ENCODE measurements at places on chromosomes 6 and 20.

GRCh38 chr6:67698534-67698933 lies 936.5 kb upstream of the ADGRB3 start:
- no peak for DNase-seq

DNA sequence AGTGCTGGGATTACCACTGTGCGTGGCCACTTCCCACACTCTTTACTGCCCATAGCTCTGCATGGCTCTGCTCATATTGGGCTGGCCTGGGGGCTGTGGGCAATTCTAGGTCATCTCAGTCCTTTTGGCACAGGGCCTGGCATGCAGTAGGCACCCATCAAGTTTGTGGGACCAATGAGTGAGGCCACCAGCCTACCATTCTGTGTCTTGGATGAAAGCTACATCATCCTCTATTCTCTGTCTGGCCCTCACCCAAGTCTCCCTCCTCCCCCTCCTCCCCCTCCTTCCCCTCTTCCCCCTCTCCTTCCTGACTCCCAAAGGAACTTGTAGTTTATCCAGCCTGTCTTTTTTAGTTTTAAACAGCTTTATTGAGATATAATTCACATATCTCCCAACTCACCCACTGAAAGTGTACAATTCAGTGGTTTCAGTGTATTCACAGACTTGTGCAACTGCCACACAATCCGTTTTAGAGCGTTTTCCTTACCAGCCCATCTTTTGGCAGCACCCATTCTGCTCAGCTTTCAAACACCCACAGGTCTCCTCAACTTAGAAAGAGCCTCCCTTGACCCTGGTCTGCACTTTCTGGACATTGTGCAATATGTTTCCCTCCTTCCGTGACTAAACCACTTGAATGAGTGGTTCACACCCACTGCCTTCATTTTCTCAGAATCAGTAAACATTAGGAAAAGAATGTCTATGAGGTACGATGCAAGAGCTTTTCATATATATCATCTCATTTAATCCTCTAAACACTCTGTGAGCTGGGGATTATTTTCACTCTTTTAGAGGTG lies 21.5 kb upstream of the MRPS18A start:
- no peak for DNase-seq

GRCh38 chr6:57224769-57225515 lies 2.8 kb upstream of the RAB23 start:
- DNase-seq: no peak

DNA sequence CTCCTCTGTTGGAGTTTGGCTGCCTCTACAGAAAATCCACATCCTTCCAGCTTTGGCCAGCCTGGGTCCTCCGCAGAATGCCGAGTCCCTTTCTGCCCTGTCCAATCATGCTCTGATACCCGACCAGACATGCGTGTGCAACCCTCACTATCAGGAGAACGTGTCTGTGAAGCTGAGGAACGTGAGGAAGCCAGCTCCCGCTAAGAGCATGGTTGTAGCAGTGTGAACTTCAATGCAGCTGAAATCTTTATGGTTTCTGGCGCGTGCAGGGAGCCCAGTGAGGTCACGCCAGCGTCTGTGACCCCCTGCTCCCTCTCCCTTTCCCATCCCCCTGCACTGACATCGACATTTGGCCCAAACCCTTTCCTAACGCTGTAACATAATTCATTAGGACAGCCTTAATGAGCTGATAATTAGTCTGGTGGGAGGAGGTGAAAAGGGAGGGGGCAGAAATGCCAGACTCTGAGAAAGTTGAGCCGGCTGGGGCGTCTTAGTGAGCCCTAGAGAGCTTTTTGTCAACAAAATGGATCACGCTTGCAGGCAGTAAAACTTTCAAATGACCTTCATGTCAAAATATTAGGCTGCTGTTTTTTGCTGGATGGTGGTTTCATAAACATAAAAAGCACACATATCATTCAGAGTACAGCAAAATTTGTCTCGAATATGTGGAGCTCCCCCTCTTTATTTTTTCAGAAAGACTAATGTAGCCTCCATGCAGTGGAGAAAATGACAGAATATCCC lies 423.3 kb downstream of the QKI start:
- DNase-seq: no peak

DNA sequence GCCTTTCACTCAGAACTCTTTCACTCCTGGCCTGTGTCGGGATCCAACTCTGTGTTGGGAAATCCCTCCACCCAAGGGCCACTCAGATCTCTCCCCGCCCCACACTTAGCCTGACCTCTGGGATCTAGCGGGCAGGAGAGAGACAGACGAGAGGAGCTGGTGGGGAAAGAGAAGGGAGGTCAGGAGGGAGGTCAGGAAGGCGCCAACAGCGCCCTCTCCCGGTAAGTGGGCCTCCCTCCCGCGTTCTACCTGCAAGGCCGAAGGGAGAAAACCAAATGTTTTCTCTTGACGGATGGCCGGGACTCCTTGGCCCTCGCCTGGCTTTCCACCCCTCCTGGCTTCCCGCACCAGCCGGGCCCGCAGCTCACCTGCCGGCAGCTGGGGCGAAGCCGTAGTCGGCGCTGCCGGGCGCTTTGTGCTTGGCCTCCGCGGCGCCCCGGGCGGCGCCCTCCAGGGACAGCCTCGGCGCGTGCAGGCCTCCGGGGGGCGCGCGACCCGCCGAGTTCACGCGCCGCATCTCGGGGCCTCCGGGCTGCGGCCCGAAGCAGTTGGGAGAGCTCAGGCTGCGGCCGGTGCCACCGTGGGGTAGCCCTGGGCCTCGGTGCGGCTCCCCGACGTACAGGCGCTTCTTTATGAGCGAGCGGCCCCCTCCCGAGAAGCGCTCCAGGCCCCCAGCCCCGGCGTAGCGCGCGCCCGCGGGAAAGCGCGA lies 38.2 kb downstream of the C6orf132 start:
- no peak for DNase-seq

DNA sequence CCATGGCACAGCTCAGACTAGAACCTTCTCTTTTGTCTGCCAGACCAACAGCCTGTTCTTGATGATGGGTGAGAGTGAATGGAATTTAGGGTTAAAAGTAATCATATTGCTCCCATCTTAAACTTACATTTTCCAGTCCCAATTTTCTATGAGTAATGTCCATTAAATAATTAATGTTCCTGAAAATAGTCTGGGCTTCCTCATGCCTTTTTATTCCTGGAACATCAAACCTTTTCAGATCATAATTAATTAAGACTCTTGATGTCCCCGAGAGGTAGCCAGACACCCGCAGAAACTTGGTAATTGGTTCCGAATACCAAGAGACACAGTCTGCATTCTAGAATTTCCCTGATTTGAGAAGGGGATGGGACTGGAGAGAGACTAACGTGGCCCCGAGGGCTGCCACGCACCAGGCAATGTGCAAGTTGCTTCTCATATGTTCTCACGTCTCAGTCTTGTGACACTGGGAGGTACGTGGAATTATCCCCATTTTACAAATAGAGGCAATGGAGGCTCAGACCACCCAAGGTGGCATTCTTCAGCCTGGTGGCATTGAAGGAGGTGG lies 78.6 kb upstream of the TOX2 start:
- no peak for DNase-seq

- DNase-seq: no peak
Measured at GRCh38 chr20:9838035-9838377, 870 bp downstream of the PAK5 start.

DNA sequence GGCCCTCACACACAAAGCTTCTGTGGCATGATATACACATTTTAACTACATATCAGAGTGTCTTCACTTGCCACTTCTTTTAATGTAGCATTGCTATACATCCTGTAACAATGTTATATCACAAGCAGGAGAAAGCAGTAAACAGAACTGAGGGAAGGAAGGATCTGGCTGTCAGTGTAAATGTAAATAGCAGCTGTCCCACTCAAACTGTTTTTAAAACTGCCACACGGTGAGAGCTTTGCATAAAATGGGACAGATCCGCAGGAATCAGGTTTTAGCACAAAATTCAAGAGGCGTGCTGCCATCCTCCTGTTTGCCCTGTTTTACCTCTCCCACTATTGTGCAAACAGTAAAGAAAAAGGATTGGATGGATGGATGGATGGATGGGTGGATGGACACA lies 28.8 kb downstream of the TFAP2D start:
- DNase-seq: no peak

- no peak for DNase-seq
Measured at GRCh38 chr6:47202644-47203205, 107.0 kb downstream of the TNFRSF21 start.

DNA sequence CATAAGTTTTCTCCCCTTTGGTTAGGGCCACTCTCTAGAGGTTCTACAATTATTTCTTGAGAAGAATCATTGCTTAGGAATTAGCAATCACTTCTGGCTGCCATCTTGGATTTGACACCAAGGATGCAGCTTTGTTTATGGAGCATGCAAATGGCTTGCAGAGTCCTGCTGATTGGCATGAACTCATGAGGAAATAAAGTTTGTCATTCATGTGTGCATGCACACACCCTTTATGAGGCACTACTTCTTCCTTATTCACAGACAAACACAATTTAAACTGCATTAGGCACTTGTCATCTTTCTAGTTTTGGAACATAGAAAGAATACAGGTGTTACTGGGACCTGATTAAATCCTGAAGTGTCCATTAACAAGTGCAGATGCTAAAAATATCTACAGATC lies 42.5 kb upstream of the HIVEP2 start:
- no peak for DNase-seq

GRCh38 chr6:3758842-3759144 lies 7.3 kb upstream of the PXDC1 start:
- no peak for DNase-seq

GRCh38 chr6:127058936-127059335 lies 59.5 kb upstream of the RSPO3 start:
- no peak for DNase-seq

All from NCI-H1048 (cell line).